ENCODE measurements at places on chromosomes 16 and 17.

DNA sequence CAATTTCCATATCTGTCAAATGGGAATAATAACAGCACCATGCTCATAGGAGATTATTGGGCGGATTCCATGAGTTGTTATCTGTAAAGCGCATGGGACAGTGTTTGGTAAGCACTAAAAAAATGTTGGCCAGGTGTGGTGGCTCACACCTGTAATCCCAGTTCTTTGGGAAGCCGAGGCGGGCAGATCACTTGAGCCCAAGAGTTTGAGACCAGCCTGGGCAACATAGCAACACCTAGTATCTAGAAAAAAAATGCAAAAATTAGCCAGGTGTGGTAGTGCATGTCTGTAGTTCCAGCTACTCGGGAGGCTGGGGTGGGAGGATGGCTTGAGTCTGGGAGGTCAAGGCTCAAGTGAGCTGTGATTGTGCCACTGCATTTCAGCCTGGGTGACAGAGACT, 66.8 kb upstream of the NFAT5 start:
- DNase-seq, result no peak

DNA sequence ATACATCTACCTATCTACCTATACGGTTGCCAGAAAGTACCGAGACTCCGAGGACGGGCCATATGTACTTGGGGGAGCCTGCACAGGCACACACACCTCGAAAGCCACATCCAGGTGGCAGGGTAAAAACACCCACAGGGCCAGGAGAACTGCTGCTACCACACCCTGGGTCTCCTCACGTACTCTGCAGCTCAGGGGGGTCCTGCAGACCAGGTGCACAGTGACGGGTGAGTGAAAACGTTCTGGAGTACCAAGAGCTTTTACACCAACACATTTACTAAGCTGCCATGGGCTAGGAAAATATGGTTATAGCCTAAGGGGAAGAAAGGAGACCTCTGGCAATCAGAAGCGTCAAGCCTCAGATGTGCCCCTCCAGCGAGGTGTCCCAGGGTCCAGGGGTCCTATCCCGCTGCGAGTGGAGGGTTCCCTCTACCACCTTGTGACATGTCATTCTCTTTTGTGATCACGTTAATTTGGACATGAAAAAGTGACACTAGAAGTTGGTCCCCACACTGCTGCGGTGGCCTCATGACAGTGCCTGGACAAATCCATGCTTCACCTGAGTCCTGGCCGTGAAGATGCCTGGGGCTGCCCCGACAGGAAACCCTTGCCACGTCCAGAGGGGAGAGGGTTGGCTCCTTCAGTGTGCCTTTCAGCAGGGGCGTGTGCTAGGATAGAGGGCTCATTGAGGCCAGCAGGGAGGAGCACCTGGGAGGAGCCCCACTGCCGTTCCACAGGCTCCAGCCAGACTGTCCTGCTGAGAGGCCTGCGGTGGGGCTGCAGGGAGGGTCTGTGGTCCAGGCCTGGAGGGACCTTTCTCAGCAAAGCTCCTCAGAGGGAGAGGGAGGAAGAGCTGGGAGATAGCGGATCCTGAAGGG, 1.8 kb downstream of the CANT1 start:
- no peak for DNase-seq

DNA sequence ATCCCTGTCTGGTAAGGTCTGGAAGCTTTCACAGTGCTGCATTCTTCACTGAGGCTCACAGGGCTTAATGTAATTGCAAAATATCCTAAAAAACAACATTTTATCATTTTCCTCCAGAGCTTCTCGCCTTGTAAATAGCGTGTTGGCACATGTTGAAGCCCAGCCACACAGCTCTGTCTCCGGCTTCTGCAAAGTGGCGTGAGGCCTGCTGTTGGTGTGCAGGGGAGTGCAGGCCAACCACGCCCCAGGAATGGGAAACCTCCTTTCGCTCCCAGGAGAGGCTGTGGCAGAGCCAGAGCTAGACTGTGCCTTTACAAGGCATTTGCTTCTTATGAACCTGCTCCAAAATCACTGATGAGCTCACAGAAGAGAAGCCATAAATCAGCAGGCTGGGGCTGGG, 248.2 kb upstream of the MAF start:
- no peak for DNase-seq

- no peak for DNase-seq
Observed at GRCh38 chr17:15466131-15466530, 1.3 kb downstream of the CDRT4 start.

- no peak for DNase-seq
Observed at GRCh38 chr16:53673189-53673588, 30.5 kb downstream of the RPGRIP1L start.

DNA sequence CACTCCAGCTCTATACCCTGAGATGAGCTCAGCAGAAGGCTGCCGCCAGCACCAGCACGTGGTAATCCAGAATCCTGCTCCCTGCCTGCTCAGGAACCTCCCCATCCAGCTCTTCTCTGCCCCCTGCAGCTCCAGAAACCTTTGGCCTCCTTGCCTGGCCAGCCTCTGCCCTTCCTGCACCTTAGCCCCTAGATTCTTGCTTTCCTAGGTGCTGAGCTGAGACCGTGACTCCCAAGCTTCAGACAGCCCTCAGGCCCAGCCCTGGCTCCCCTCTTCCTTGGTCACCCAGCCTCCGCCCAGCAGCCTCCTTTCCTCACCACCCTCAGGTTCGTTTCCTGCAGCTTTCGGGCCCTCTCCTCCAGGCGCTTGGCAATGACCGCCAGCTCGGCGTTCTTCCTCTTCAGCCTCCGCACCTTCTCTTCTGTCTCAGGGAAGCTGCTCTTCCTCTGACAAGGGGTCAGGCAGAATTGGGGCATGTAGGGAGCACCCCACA, 2.6 kb downstream of the TSPOAP1 start:
- no peak for DNase-seq

GRCh38 chr17:60164697-60165096, 14.9 kb downstream of the CA4 start:
- no peak for DNase-seq

- DNase-seq, result no peak
Observed at GRCh38 chr17:79897243-79898063, 58.2 kb upstream of the CBX4 start.

- peak; percentile 85 for DNase-seq
Observed at GRCh38 chr16:84819644-84820304, at the start of gene CRISPLD2. CRISPLD2 (plus strand) TSS chr16:84819985; CDS start chr16:84838496, 18,511 bp downstream.

DNA sequence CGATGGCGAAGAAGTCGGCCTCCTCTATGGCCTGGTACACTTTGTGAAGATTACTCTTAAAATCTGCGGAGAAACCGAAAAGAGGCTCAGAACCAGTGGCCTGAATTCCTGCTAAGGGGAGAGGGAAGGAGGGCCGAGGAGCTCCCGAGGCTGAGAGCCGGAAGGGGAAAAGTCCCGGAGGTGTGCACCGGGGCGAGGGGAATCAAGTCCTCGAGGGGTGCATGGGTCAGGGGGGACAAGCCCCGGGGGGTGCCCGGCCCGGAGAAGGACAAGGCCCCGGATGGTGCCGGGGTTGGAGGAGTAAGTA, 495 bp downstream of the PARN start:
- no peak for DNase-seq

GRCh38 chr17:77617516-77617915, 341.0 kb upstream of the TNRC6C start:
- no peak for DNase-seq

GRCh38 chr16:50068550-50068949, 2.8 kb downstream of the HEATR3 start:
- no peak for DNase-seq

DNA sequence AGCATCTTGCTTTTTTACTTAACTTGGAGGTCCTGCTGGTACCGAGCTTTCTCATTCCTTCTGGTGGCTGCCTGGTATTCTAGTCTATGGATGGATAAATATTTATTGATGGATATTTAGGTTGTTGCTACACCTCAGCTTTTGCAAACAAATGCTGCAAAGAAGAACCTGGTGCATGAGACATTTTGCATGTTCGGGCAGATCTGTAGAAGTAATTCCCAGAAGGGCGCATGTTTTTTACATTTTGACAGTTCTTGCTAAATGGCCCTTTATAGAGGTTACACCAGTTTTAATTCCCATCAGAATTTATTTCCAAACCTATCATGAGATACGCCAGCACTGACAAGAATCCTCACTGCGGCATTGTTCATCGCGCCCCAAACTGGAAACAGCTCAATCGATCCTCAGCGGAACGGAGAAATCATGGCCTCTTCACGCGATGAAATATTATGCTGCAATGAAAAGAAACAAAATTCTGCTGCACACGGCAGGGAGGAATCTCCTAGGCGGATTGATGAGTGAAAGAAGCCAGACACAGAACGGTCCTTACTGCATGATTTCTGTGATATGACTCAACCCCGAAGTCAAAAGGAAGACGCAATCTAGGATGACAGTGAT, 68.0 kb upstream of the CREBBP start:
- no peak for DNase-seq

DNA sequence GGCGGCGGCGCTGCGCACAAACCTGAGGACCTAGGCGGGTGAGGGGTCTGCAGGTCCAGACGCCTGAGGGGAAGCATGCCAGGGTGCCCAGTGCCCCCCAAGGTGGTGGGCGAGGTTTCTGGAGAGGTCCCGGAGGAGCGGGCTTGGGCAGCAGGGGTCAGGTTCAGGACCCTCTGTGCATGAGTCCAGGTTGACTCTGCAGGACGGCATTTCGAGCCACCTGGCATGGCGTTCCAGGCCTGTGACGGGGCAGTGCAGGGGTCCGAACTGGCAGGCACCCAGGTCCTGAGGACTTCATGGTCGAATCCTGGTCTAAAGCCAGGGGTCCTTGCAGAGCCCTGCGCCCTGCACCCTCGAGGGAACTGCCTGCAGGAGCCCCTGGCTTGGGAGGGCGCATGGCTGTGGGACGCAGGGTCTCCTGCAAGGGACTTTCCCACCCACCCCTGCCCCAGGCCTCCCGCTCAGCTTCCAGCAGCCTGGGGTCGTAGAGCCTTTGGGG, 3.5 kb downstream of the SLC16A3 start:
- DNase-seq, result no peak

- DNase-seq, result no peak
Observed at GRCh38 chr17:48517478-48517877, 13.3 kb downstream of the HOXB1 start.

DNA sequence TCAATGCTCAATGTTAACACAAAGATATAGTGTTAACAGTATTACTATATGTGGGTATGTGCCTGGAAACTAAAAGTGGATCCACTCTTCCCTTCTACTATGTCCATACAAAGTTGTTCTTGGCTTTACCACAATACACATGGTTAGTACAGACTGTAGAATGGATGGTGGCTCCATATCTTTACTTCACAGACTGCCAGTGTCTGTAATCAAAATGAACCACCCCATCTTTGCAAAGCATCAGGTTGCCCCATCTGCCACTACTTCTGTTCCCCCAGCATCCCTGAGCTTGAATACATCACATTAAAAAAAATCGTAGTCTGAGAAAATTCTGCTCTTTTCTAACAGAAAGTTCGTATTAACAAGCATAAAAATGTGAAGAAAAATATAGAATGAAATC, 30.0 kb downstream of the USP32 start:
- DNase-seq, result no peak

GRCh38 chr16:75252049-75252864, 833 bp upstream of the BCAR1 start:
- no peak for DNase-seq

- no peak for DNase-seq
Observed at GRCh38 chr17:56826611-56827414, 6.9 kb downstream of the C17orf67 start.

GRCh38 chr16:27226476-27226875, 23.1 kb downstream of the KDM8 start:
- no peak for DNase-seq

GRCh38 chr17:56148333-56148732, 4.9 kb upstream of the ANKFN1 start:
- no peak for DNase-seq

DNA sequence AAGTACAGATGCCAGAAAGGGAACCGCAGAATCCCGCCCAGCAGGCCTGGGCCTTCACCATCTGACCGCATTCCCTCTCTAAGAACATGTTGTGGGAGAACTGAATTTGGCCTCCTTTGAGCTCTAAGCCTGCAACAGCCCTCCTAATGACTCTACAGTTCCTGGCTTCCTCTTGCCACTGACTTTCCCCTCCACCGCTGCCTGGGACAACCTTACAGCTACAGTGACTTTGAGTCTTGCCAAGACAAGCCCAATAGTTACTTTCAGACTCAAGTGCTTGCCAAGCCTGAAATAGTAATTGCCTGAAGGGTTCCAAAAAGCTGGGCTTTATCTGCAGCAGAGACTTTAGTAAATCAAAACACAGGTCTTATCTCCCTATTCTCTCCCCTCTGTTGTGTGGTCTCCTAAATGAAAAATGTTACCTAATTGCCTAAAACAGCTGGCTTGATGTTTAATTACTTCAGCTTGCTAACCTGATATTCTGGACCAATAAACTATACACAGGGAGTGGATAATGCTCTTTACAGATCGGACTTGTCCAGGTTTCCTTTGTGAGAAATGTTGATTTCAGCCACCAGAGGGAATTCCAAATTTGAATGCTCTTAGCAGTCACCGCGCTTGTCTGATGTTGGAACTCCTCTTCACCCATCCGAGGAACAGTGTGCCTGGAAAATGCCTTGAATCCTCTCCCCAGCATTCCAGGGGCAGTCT, 85.1 kb upstream of the TBX2 start:
- peak; percentile 52 for DNase-seq

- no peak for DNase-seq
Observed at GRCh38 chr17:7721612-7722011, 4.1 kb downstream of the DNAH2 start.

- no peak for DNase-seq
Observed at GRCh38 chr17:30858556-30859250, 26.9 kb downstream of the ATAD5 start.

DNA sequence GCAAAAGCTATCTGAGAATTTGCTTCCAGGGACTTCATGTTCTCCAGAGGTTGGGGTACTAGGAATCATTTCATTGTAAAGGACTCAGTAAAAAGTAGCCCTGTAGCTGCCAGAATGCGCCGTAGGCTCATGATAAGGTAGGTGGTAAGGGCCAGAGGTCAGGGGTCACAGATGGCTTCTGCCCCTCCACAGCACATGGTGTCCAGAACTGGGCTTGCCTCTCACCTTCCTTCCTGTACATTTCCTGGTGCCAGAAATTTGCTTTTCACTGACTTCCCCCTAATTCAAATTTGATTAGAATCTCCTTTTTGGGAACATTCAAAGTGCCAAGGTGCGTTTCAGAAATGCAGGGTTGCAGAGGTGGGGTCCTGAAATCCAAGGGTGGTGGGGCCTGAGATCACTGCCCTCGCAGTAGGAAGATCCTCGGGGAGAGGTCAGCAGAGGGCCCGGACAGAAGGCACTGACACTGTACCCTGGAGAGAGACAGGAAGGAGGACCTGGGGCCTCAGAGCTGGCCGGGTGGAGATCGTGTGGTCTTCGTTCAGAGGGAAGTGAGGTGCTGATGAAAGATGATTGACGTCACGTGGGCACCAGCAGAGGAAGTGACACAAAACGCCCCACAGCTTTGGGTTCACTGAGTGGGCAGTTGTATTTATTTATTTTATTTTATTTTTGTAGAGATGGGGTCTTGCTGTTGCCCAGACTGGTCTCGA, 25.5 kb upstream of the METRNL start:
- DNase-seq, result peak; percentile 35

DNA sequence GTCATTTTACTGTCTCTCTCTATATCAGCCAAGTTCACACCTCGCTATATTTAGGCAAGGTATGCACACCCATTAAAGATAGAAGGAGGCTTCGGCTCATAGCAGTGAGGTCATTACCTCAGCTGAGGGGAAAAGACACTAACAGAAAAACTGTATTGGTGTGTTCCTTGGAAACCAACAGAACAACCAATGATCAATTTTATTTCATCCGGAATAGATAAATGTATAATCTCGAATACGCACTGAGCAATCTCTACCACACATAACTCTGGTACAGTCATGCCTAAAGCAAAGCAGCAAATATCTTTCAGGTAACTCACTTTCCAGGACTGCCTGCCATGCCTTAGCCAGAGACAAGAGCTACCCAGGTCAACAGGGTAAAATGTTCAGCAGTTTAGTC, 109.9 kb upstream of the CORO6 start:
- DNase-seq, result no peak

- no peak for DNase-seq
Observed at GRCh38 chr16:53581784-53582183, 78.8 kb upstream of the AKTIP start.
